ENCODE measurements at places on chromosomes 6 and 20.

- peak; percentile 59 for DNase-seq
These were observed 54.8 kb downstream of the NFATC2 start for GRCh38 chr20:51487565-51488268.

DNA sequence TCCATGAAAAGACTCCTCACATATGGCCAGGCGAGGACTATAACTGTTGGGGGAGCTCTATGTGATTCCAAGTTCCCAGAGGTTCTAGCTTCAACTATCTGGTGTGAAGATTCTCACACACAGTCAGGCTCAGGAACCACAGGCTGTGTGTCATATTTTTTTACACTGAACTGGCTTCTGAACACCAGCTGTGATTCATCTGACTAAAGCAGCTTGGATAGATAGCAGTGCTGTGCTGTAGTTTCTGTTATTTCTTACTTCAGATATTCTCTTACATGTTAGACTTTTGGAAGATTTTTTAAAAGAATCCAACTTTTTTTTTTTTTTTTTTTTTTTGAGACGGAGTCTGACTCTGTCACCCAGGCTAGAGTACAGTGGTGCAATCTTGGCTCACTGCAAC lies 140.7 kb upstream of the MCHR2 start:
- no peak for DNase-seq

DNA sequence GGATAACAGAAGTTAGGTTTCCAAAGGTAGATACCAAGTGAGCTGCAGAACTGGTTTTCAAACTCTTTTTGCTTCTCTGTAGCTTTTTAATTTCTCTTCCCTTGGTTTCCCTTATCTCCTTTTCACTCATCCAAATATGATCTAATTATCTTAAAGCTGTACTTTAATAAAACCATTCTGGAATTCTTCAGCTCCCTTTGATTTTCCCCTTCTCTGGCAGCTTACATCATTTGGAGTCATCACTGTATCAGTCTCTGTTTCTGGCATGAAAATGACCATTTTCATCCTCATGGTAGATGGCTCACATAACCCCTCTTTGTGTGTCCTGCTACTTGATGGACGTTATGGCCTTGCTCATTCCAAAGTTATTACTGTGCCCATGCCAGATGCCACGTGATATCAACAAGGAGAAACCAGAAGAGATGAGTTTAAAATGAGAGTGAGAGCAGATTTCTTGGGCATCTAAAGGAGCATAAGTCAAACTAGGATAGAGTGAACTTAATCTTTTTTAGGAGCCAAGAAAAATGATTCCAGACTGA lies 620.2 kb downstream of the QKI start:
- DNase-seq = no peak

DNA sequence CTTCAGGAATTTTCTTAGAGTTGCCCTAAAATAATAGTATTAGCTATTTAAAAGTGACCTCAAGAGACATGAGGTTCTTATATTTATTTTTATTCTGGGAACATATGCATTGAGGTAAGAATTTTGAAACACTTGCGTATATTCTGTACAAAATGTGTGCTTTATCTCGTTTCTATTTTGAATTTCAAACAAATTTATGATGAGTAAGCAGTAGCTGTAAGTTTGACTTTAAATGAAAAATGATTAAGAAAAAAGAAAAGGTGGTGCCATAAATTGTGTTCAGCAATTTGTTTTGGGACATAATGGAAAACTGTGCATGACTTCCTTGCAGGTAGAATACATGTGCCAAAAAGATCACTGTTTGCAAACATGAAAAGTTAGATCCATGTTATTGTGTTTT lies 433.1 kb upstream of the PLCB4 start:
- DNase-seq = no peak

DNA sequence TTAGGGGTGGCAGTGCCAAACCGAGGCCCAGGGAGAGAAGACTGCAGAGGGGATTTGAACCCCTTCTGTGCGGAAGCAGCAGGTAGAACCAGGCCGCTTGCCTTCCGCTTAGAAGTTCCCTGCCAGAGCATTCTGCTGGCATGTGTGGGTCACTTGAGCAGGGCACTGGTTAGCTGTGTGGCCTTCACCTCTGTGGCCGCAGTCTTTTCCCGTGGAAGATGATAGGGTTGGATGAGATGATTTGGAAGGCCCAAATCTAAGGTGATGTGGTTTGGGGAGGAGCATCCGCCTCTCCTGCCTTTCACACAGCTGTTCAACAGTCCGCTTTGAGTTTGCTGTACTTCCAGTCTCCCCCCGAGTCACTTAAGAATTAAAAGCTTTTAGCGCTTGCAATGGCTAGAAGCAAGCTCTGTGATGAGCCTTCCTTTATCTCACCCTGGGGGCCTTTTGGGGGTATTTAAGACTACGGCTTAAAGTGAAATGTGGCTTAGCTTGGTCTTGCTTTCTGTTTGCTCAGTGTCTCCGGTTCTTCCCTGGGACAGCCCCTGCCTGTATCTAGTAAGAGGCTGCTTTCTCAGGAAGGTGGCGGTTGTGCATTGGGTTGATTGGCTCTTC lies 743 bp downstream of the CMTR1 start:
- no peak for DNase-seq

GRCh38 chr20:15942130-15942529 lies 631.1 kb downstream of the KIF16B start:
- no peak for DNase-seq

DNA sequence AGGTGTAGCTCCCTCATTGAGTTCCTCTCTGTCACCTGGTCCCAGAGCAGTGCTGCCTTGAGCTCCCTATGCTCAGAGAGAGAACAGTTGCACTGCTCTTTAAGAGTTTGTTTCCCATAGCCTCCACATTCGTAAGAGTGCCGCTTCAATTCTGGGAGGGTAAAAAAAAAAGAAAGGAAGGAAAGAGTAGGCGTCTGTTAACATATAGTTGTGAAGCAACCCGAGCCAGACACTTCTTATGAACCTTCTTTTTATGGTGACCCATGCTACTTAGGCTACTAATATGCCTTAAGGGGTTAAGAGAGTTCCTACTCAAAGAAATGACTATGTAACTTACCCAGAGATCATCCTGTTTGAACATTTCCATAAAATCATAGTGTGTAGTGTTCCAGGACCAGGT lies 4.3 kb upstream of the ARG1 start:
- DNase-seq = no peak

DNA sequence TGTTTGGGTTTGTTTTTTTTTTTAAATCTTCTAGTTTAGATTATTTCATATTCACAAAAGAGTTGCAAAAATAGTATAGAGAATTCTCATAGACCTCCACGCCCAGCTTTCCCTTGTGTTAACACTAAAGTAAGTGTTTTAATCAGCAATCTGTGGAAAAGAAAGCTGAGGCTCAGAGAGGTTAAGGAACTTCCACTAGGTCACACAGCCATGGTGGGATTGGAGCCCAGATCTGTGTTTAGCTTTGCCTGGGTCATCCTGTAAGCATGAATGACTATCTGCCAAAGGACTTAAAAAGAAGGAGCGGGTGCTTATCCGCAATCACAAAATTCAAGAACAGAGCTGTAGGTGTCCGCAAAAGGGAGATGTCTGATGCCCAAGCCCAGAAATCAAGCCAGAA lies 60.5 kb downstream of the EDN3 start:
- DNase-seq = no peak

- no peak for DNase-seq
These were observed at the start of gene IP6K3 for GRCh38 chr6:33746651-33747100. TSS of gene IP6K3 (minus strand) at chr6:33746905. CDS start at chr6:33735476, 11,429 bp downstream.

GRCh38 chr20:63967330-63968135 lies 2.2 kb downstream of the ZNF512B start:
- peak; percentile 56 for DNase-seq

DNA sequence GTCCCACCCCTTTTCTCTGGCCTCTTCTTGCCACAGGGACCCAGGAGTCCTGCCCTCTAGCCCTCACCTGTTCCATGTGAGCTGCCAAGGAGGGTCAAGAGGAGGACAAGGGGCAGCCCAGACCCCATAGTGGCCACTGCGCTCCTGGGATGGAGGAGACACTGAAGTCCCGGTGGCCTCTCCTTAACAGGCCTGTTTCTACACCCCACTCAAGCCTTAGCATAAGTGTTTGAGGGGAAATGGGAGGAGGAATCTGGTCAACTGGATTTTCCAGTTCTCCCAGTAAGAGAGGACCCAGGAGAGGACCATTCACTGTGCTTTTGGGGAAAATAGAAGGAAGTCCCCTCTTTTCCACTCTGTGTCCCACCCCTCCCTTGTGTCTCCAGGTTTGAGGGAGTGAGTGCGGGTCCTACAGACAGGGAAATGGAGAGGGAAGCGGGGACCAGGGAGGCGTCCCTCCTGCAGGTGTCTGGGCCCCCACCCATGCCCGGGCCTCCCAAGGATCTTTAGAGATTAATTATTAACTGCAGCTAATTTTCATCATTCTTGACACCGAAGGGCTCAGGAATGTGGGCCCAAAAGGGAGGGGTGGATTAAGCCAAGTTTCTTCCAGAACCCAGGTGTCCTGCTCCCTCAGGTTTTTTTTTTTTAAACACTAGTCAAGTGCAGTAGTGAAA lies at the start of gene SFTA2:
SFTA2 (minus strand) TSS at position 202 of the 677 bp plus-strand sequence; CDS start at position 128, 74 bp downstream.
- no peak for DNase-seq

DNA sequence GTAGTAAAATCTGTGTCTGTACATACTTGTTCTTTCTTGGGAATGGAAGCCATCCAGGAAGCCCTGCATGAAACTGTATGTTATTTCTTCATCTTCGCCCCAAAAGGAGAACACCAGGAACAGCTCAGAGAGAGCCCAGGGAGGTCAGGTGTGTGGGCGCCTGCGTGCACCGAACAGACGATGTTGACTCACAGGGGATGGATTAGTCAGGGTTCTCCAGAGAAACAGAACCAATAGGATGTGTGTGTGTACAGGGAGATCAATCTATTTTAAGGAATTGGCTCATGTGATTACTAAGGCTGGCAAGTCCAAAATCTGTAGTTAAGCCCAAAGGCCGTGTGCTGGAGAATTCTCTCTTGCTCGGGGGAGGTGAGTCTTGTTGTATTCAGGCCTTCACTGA lies 45.7 kb downstream of the RNASET2 start:
- DNase-seq = no peak

GRCh38 chr20:34075647-34076046 lies 36.4 kb downstream of the EIF2S2 start:
- DNase-seq = no peak

DNA sequence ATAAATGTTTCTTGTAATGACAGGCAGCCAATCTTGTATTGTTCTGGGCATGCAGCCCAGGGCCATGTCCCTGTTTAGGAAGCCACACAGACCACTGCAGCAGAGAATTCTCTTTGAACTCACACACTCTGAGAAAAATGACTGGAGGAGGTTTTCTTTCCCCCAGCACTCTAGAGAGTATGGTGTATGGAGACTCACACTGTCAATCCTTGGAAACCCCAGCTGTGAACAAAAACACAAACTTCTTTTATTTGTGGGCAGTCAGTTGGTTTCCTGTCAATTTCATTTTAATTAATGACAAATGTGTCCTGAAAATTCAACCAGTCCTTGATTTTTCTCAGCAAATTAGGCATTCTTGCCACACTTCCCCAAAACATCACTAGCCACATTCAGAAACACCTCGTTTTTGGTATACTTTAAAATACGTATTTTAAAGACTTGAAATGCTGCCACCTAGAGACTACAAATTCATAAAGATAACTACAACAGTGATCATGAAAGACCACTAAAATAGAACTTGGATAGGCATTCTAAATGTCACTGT lies 52.9 kb upstream of the UFL1 start:
- no peak for DNase-seq

GRCh38 chr6:169160091-169160854 lies 93.4 kb downstream of the THBS2 start:
- DNase-seq = no peak

GRCh38 chr6:158086504-158087223 lies 81.4 kb downstream of the SERAC1 start:
- DNase-seq = peak; percentile 71

Measured in sciatic nerve (tissue), 2 donors.